ENCODE measurements at places on chromosomes 4 and X. TPM values are rescaled to one million over a fixed set of nuclear protein-coding genes. Genes with fewer than 3 reads are reported as not detected.

The OTUD6A gene
- not detected for total RNA-seq

The LETM1 gene
- total RNA-seq = 120 TPM

The GPC3 gene
- total RNA-seq = 0.19 TPM

The SHISA3 gene
- total RNA-seq = 1.7 TPM

The CCDC160 gene
- total RNA-seq = not detected

The EREG gene
- 6.1 TPM for total RNA-seq

The PABPC1L2B gene
- not detected for total RNA-seq

The ABCD1 gene
- total RNA-seq = 11.1 TPM

The CXCL3 gene
- 5.4 TPM for total RNA-seq

The MAGEB4 gene
- total RNA-seq = not detected

The HTN1 gene
- total RNA-seq = not detected

The TCEAL6 gene
- not detected for total RNA-seq

The SMIM31 gene
- not detected for total RNA-seq

The RBMXL3 gene
- not detected for total RNA-seq

The CFAP99 gene
- not detected for total RNA-seq

The SH3RF1 gene
- 58.1 TPM for total RNA-seq

The GDPD2 gene
- total RNA-seq = under 0.01 TPM
